ENCODE measurements at places on chromosomes 11 and 22. TPM values are rescaled to one million over a fixed set of nuclear protein-coding genes. Genes with fewer than 3 reads are reported as not detected.

The TEAD1 gene
- total RNA-seq = 57.3 TPM

The TLCD5 gene
- total RNA-seq = 7.9 TPM

The PKP3 gene
- total RNA-seq = 34.2 TPM

The PICK1 gene
- total RNA-seq = 10.8 TPM

The SLC25A17 gene
- 21.1 TPM for total RNA-seq

The AIFM3 gene
- 3.4 TPM for total RNA-seq

The CHRM1 gene
- 0.11 TPM for total RNA-seq

The CCDC89 gene
- not detected for total RNA-seq

The UBQLN3 gene
- not detected for total RNA-seq

The LARGE1 gene
- total RNA-seq = 4.4 TPM

The YWHAH gene
- 140 TPM for total RNA-seq

The NARS2 gene
- total RNA-seq = 21.2 TPM

The ZNF408 gene
- 15.2 TPM for total RNA-seq

The TRPM5 gene
- not detected for total RNA-seq

The DRD2 gene
- total RNA-seq = 0.21 TPM

The MMP13 gene
- not detected for total RNA-seq

The CACNA1I gene
- total RNA-seq = 0.05 TPM

The SYT8 gene
- 0.06 TPM for total RNA-seq

The NPAS4 gene
- not detected for total RNA-seq

The MIOX gene
- 0.09 TPM for total RNA-seq

The RNF169 gene
- total RNA-seq = 6.8 TPM

The PGA5 gene
- total RNA-seq = not detected

The CAPN5 gene
- total RNA-seq = 8.3 TPM

The SBF2 gene
- total RNA-seq = 13.3 TPM

The RTN4RL2 gene
- 106 TPM for total RNA-seq

The RFPL2 gene
- total RNA-seq = 0.19 TPM

The C11orf87 gene
- 0.01 TPM for total RNA-seq

The PNPLA5 gene
- total RNA-seq = 0.04 TPM

The HPX gene
- 0.44 TPM for total RNA-seq

The IGSF9B gene
- total RNA-seq = 1.3 TPM

The PTH gene
- not detected for total RNA-seq

The PLA2G3 gene
- total RNA-seq = not detected

The MOGAT2 gene
- total RNA-seq = 0.05 TPM

The CDON gene
- total RNA-seq = 2.0 TPM

The OR51I1 gene
- not detected for total RNA-seq

The KRTAP5-1 gene
- total RNA-seq = not detected

The OR51F2 gene
- not detected for total RNA-seq

The GLB1L3 gene
- not detected for total RNA-seq

The AASDHPPT gene
- 33.1 TPM for total RNA-seq

The CARD18 gene
- total RNA-seq = not detected

The CDC42EP2 gene
- total RNA-seq = 14.5 TPM

The CREB3L1 gene
- total RNA-seq = 7.4 TPM

The SLC22A9 gene
- not detected for total RNA-seq

The LDLRAD3 gene
- 23.6 TPM for total RNA-seq

The CTTN gene
- 224 TPM for total RNA-seq

The DNAJB7 gene
- not detected for total RNA-seq

The RASSF10 gene
- total RNA-seq = 10.7 TPM

The ALX4 gene
- 7.9 TPM for total RNA-seq

The GSTT2B gene
- total RNA-seq = 0.54 TPM

The SIK2 gene
- 6.3 TPM for total RNA-seq

The RNF215 gene
- 19.7 TPM for total RNA-seq

The GRAMD4 gene
- 12.7 TPM for total RNA-seq

The CASP4 gene
- 5.0 TPM for total RNA-seq

The TRPC6 gene
- total RNA-seq = 0.89 TPM

The DMC1 gene
- 3.5 TPM for total RNA-seq

The MEI1 gene
- not detected for total RNA-seq

Measured in A549 treated with DMSO at 1 μM for 4 hours (cell line).